ENCODE measurements at places on chromosomes 2 and 18. TPM values are rescaled to one million over a fixed set of nuclear protein-coding genes. Genes with fewer than 3 reads are reported as not detected.

The DOK6 gene
- total RNA-seq: 1.2 TPM

GRCh38 chr2:88560619-88561307 is 66.5 kb downstream of the EIF2AK3 start:
- DNase-seq: no peak

GRCh38 chr2:86350751-86351150 is 13.3 kb upstream of the REEP1 start:
- no peak for DNase-seq

DNA sequence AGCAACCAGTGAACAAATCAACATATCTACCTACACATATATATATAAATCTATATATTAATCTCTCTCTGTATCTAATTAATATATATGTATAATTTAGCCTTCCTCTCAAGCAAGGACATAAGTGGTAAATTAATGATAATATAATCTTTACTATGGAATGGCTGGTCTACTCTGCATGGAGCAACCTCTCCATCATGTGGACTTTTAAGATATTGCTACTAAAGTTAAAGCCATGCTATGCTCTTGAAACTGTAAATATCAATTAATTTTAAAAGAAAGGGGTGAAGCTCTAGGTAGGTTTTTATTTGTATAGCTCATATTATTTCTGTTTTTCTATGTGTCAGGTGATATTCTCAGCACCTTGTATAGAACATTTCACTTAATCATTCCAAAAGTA is 147.0 kb downstream of the PPP1R1C start:
- DNase-seq: no peak

DNA sequence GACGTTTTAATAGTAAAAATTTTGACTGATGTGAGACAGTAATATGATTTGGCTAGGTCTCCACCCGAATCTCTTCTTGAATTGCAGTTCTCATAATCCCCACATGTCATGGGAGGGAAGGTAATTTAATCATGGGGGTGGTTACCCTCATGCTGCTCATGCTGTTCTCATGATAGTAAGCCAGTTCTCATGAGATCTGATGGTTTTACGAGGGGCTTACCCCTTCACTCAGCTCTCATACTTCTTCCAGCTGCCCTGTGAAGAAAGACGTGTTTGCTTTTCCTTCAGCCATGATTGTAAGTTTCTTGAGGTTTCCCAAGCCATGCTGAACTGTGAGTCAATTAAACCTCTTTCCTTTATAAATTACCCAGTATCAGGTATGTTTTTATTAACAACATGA is 327.0 kb upstream of the CDH7 start:
- no peak for DNase-seq

The BMP10 gene
- total RNA-seq: not detected

The PRADC1 gene
- 12.1 TPM for total RNA-seq

The NDC80 gene
- total RNA-seq: 6.4 TPM

DNA sequence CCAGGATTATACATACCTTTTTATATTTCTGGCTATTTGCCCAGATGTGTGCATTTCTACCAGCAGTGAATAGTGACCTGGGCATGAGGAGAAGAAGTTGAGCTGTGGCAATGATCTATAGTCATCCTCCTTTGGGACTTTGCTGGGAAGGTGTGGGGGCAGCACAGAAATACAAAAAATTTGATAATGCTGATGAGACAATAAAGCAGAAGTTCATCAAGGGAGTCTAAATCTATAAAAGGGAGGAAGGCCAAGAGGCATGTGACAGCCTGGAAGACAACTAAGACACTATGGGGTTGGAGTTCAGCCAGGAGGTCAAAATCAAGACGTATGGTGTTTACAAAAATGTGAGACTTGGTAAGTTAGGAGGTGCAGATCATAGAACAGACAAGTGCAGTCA is 52.2 kb downstream of the FSHR start:
- no peak for DNase-seq

GRCh38 chr18:59570101-59570775 is 127.0 kb downstream of the CCBE1 start:
- DNase-seq: no peak

- no peak for DNase-seq
Observed at GRCh38 chr18:74230922-74231714, 60.6 kb downstream of the CYB5A start.

- no peak for DNase-seq
Observed at GRCh38 chr18:75204269-75204731, 4.6 kb downstream of the PTGR3 start.

GRCh38 chr2:100344433-100344832 is 22.1 kb upstream of the LONRF2 start:
- DNase-seq: no peak

The IL1RL1 gene
- 20.5 TPM for total RNA-seq

GRCh38 chr2:229179628-229180027 is 91.5 kb downstream of the PID1 start:
- DNase-seq: no peak

The GREB1 gene
- 0.64 TPM for total RNA-seq

The LBX2 gene
- total RNA-seq: 4.3 TPM

GRCh38 chr2:15205562-15205961 is 355.6 kb downstream of the NBAS start:
- no peak for DNase-seq

DNA sequence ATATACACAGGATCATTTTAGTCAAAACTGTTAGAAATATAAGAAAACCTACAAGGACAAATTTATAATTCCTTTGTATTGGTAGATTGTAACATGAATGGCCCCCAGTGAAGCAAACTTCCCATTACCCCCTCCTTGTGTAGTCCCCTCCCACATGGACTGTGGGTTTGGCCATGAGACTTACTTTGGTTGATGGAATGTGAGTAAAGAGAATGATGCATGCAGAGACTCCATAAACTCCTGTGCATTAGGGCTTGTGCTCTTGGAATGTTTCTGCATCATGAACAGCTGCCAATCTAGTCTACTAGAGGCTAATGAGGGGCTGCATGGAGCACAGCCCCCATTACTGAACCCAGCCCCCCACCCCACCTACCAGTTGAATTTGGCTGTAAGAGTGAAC is 8.3 kb upstream of the TGFA start:
- no peak for DNase-seq

DNA sequence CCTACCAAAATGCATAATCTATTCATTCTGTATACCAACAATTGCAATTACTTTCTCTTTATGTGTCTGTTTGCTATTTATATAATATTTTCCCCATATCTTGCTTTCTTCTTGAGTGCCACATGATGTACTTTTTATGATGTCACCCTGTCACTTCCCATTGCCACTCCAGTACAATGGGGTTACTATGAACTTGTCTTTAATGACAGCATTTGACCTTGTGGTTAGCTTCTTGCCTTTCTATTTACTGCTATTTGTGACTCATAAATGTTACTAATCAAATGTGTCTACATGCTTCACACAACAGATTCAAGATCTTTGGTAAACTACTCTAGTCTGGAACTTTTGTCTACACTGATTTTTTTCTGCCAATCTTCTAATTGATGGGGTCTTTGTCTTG is 486.3 kb downstream of the NR4A2 start:
- no peak for DNase-seq

The MXD1 gene
- total RNA-seq: 4.8 TPM

The LIMS3 gene
- 35.2 TPM for total RNA-seq

GRCh38 chr18:79326413-79327198 is 69.1 kb upstream of the NFATC1 start:
- DNase-seq: no peak

DNA sequence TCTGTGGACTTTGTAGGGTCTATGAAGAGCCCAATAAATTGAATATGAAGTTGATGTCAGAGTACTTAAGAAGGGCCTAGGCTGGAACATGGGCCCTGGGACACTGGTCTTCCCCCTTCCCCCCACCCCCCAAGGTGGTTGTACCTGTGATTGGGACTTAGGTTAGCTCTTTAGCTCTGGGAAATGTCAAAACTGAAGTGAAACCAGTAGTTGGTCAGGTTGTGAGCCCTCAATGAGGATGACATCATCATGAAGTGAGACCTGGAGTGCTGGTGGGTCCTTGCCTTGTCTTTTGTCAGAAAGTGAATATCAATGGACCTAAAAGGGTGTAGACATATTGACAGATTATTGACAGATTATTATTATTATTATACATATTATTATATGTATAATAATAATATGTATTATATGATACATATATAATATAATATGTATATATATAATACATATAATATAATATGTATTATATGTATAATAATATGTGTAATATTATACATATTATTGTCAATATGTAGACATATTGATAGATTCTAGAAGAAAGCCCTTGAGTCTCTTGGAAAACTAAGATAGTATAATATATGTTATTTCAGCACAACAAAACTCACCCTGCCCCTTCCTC is 5.4 kb downstream of the MARS2 start:
- DNase-seq: no peak
